Activated CD4-positive, alpha-beta T cell treated with anti-CD3 and anti-CD28 coated beads, Interleukin-2, amount 10 ng/mL, durations not matched to agents 7 days and 5 days (primary cell): ENCODE measurements at places on chromosomes 7 and 10. TPM values are rescaled to one million over a fixed set of nuclear protein-coding genes. Genes with fewer than 3 reads are reported as not detected.

GRCh38 chr7:139183878-139184338, 47.1 kb upstream of the UBN2 start:
- H3K4me3 ChIP-seq = no peak overlapping the region
- DNase-seq = no peak
- no peaks in the 10 kb centered on the region for H3K27me3 ChIP-seq
- H3K27ac ChIP-seq = no peak overlapping the region
- H3K4me1 ChIP-seq = peaks cover 6% of the 10 kb centered on the region
- no peaks in the 10 kb centered on the region for H3K36me3 ChIP-seq

DNA sequence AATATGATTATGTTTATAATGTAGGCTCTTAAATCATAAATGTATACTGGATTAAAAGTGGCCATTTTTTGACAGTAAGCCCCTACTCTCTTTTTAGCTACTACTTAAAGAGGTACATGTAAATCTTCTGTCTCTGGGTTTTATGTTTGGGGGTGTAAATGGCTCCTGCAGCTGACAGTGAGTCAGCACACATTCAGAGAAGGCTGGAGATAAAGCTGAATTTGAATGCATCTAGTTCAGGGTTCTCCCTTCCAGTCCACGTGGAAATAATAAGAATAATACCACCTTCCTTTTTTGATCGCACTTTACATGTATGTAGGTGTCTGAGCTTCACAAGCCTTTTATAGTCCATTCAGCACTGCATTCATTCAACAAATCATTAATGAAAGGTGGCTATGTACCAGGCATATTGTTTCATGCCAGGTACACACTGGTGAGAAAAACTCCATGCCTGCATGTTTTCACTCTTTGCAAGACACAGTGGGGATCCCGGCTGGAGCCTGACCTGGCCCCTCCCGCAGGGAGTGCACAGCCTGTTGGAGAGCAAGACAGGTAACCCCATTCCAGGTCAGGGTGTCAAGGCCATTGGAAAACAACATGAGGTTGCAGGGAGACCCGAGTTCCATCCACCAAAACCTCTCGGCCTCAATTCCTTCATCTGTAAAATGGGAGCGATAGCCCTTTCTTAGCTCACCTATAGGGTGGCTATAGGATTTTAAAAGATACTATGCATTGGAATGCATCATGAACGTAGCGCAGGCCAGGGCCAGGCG, 107.5 kb upstream of the ANLN start:
- DNase-seq = no peak
- H3K27ac ChIP-seq = no peak overlapping the region
- H3K27me3 ChIP-seq = no peaks in the 10 kb centered on the region
- H3K4me1 ChIP-seq = peaks cover 69% of the 10 kb centered on the region
- H3K4me3 ChIP-seq = no peak overlapping the region

DNA sequence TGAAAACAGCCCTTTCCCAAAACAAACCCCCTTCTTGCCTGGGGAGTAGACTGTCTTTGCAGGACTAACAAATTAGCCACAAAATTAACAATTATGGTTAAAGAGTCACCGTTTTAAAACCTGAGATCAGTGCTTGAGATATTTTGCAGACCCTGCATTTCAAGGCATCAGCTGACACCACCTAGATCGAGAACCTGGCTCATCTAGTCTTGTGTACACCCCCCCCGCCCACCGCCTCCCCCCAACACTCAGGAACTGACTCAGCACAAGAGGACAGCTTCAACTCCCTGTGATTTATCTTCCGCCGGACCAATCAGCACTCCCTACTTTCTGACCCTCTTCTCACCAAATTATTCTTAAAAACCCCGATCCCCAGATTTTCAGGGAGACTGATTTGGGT, 737.1 kb downstream of the PHTF2 start:
- no peaks in the 10 kb centered on the region for H3K27me3 ChIP-seq
- no peak overlapping the region for H3K27ac ChIP-seq
- H3K4me3 ChIP-seq = no peak overlapping the region
- H3K36me3 ChIP-seq = no peaks in the 10 kb centered on the region

Gene CLDN3
- total RNA-seq = not detected

Gene TMEM273
- total RNA-seq = 14.0 TPM

Gene CYP26A1
- not detected for total RNA-seq

Gene CPN1
- total RNA-seq = not detected
